ENCODE measurements at places on chromosomes 2 and 18.

DNA sequence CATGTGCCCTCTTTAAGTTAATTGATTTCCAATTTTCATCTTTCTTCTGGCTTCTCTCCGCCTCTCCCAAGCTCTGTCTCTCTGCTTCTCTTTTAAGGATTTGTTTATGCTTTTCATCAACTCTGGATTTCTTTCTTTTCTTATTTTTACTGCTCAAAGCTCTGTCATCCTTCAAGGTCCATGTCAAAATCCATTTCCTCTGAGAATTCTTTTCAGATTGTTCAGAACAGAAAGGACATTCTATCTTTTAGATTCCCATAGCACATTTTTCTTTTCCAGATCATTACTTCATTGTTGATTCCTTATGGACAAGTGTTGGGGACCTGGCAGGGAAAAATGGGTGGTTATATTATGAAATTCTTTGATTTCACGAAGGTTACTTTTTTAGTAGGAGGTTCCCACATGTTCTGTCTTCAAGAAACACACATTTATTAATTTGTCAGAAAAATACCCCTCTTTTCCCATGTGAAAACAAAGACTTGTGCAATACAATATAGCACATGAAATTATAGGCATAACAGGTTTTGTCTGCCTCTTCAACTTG lies 12.3 kb downstream of the PMAIP1 start:
- H3K4me1 ChIP-seq, result peaks cover 20% of the 10 kb centered on the region
- no peak for DNase-seq
- H3K36me3 ChIP-seq, result no peaks in the 10 kb centered on the region

DNA sequence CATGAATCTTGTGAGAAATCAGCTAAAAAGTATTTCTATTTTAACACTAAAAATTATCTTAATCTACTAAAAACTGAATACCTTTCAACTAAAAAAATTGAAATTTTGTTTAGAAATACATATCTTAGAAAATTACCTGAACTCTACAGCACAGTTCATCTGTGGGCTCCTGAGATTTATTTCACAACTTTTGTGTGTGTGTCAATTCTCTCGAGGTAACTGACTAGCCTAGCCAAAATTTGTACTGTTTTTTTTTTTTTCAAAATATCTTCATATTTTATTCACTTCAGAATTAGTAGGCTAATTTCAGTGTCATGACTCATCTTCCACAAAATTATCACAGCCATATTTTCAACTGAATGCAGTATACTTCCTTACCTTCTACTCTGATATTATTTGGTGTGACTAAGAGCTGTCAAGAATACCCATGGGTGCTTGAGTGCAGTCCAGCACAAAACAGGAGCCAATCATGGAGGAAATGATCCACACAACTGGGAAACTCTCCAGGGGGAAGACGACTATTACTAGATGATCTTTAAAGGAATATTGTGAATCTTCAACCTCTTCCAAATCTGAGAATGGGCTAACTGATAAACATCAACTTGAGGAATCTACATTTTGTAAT lies 174.6 kb downstream of the ZNF385B start:
- H3K27me3 ChIP-seq, result peaks cover 4% of the 10 kb centered on the region
- H3K4me3 ChIP-seq, result no peak overlapping the region
- no peaks in the 10 kb centered on the region for H3K4me1 ChIP-seq
- no peak overlapping the region for H3K27ac ChIP-seq
- no peak for DNase-seq

GRCh38 chr2:50529600-50530218 lies 502.2 kb downstream of the NRXN1 start:
- no peaks in the 10 kb centered on the region for H3K4me1 ChIP-seq
- DNase-seq, result no peak
- H3K4me3 ChIP-seq, result no peak overlapping the region
- no peak overlapping the region for H3K27ac ChIP-seq
- no peaks in the 10 kb centered on the region for H3K27me3 ChIP-seq
- no peaks in the 10 kb centered on the region for H3K36me3 ChIP-seq

GRCh38 chr18:13295894-13296293 lies 77.3 kb downstream of the LDLRAD4 start:
- no peak overlapping the region for H3K27ac ChIP-seq
- no peaks in the 10 kb centered on the region for H3K36me3 ChIP-seq
- no peak overlapping the region for H3K4me3 ChIP-seq
- no peaks in the 10 kb centered on the region for H3K4me1 ChIP-seq
- DNase-seq, result no peak

- no peak overlapping the region for H3K4me3 ChIP-seq
- no peak for DNase-seq
- H3K27ac ChIP-seq, result no peak overlapping the region
These were observed 30.9 kb downstream of the GAREM1 start for GRCh38 chr18:32439802-32440201.

DNA sequence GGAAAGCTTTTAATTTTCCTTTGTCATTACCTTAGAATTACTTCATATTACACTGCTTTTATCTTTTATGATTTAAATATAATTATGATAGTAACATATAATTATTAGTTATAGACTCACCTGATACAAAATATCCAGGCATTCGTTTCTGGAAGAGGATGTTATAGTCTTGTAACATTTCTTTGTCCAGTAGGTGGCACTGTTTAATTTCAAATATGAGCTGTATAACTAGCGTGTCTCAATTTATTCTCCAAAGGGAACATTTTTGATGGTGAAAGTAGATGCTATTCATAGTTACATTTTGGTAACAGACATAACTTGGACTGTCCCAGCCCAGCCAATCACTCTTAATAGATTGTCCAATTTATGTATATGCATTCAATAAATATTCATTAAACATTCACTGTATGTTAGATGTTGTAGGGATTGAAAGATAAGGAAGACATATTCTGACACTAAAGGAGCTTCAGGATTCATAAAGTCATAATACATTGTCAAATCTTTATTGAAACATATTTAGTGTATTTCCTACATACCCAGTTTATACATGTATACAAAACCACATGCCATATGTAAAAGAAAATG lies 19.2 kb downstream of the DAW1 start:
- peaks cover 5% of the 10 kb centered on the region for H3K27me3 ChIP-seq
- no peaks in the 10 kb centered on the region for H3K4me1 ChIP-seq
- no peak for DNase-seq

DNA sequence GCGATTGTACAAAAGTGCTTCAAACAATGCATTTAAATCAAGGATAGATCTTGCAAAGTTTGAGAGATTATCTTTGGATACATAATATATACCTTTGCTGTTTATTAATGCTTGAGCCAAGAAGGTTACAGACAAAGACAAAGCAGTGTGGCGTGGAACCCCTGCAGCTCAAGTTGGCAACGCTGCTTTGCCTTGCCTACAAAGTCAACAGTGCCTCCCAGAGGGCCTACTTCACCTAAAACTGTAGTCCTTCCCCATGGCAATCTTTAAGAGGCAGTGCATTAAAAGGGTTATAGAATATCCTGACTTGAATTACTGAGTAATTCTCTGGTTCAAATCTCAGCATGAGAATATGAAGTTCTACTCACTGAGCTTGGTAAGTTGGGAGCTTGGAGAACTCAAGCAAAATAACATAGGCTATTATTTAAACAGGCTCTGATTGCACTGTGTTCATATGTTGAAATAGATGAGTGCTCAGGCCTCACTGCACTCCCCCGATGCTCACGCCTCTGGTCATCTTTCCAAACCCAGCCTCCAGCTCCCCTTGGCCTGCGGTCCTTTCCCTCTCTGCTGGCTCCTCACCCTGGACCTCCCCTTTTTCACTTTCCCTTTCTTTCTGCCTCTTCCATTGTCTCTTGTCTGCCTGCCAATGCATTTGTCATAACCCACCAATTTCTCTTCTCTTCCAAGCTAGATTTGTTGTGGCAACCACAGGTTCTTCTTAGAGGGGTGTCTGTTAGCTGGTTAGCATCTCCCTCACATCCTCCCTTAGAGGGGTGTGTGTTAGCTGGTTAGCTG lies 96.5 kb downstream of the MYT1L start:
- H3K36me3 ChIP-seq, result no peaks in the 10 kb centered on the region
- no peak overlapping the region for H3K27ac ChIP-seq
- H3K4me1 ChIP-seq, result no peaks in the 10 kb centered on the region

DNA sequence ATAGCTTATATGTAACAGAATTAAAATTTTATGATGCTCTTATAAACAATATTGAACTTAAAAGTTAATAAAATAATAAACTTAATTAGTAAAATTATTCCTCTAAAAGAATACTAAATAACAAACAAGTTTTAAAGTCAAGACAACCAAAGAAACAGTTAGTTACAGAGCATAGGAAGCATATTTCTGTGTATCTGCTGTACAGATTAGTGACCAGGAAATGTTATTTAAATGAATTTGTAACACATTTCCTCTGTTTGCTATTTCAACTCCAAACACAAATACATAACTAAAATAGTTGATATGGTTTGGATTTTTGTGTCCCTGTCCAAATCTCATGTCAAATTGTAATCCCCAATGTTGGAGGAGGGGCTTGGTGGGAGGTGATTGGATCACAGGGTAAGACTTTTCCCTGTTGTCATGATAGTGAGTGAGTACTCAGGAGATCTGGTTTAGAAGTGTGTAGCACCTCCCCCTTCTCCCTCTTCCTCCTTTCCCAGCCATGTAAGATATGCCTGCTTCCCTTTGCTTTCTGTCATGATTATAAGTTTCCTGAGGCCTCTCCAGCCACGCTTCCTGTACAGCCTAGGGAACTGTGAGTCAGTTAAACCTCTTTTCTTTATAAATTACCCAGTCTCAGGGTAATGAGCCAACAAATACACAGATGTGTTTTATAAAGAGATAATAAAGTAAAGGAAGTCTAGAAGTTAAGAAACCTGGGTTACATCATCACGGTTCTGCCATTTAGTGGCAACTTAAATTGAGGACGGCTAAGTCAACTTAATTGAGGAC lies 51.8 kb downstream of the ROCK2 start:
- H3K27ac ChIP-seq, result no peak overlapping the region
- peaks cover 15% of the 10 kb centered on the region for H3K4me1 ChIP-seq
- H3K4me3 ChIP-seq, result no peak overlapping the region
